ENCODE measurements at places on chromosomes 1 and 21.

DNA sequence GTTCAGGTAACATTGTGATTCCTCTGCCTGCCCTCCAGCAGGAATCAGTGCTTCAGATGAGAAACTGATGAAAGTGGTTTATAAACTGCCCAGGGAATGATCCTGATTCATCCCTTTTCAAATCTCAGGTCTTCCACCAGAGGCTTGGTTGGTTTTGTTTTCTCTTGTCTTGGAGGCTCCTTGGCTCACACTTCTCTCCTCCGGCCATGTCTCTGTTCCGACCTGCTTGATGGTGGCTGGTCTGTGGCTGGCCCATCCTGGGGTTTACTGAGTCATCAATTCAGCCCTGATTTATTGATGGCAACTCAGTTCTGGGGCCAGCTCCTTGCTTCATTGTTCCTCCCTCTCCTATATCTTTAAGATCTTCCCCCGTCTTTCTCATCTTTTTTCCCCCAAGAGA, 56.6 kb upstream of the SLC2A1 start:
- DNase-seq, result no peak

GRCh38 chr1:181140398-181140797, 51.9 kb downstream of the IER5 start:
- DNase-seq, result no peak

- DNase-seq, result no peak
These were observed 57.1 kb upstream of the SAMSN1 start for GRCh38 chr21:14603202-14603601.

GRCh38 chr1:207870306-207871031, 40.5 kb downstream of the CD34 start:
- no peak for DNase-seq

DNA sequence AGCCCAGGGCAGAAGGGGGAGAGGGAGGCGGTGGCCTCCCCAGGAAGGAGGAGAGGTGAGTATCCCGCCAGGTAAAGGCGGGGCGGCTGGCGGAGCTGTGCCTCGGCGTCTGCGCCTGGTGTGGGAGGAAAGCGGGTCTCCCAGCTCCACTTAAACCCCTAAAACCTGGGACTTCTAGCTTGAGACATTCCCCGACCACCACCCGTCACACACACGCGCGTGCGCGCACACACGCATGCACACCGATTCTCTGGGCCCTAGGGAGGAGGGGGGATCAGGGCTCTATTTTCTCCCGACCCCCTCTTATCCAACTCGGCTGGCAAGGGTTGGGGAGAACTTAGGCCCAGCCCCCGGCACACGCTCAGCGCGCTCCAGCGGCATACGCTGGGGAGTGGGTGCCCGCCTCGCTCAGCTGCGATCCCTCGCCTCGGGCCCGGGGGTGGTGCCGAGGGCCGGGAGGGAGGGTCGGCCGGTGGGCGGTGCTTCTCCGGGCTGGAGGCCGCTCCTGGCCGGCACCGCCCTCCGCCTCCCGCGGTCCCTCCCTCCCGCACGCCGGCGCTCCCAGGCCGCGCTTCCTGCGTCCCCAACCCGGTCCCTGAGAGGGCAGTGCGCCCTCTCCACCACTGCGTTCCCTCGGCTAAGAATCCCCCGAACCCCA, at the start of gene TMEM51:
Gene TMEM51, plus strand, starts transcription at position 564 of the 658 bp plus-strand sequence. CDS start 61,341 bp downstream, outside the sequence.
- DNase-seq, result no peak

DNA sequence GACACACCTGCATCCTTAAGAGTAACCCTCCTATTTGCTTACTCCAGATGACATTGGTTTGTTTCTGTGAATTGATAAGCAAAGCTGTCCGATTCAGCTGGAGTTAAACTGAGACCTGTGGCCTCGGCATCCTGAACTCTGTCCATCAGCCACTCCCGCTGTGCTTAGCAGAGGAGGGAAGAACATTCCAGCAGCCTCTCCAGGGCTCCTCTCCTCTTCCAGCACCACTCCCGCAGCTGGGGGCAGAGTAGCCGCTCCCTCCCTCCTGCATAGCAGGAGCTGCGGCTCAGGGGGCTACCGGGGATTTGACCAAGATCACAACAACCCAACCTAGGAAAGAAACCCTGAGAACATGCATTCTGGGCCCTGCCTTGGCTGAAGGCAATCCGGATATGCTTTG, 8.8 kb downstream of the LRRC38 start:
- DNase-seq, result no peak

- no peak for DNase-seq
These were observed 20.4 kb upstream of the WARS2 start for GRCh38 chr1:119160866-119161265.

GRCh38 chr1:216902669-216903381, 179.6 kb upstream of the ESRRG start:
- DNase-seq, result no peak

GRCh38 chr21:18089786-18090185, 154.8 kb upstream of the CHODL start:
- DNase-seq, result no peak

DNA sequence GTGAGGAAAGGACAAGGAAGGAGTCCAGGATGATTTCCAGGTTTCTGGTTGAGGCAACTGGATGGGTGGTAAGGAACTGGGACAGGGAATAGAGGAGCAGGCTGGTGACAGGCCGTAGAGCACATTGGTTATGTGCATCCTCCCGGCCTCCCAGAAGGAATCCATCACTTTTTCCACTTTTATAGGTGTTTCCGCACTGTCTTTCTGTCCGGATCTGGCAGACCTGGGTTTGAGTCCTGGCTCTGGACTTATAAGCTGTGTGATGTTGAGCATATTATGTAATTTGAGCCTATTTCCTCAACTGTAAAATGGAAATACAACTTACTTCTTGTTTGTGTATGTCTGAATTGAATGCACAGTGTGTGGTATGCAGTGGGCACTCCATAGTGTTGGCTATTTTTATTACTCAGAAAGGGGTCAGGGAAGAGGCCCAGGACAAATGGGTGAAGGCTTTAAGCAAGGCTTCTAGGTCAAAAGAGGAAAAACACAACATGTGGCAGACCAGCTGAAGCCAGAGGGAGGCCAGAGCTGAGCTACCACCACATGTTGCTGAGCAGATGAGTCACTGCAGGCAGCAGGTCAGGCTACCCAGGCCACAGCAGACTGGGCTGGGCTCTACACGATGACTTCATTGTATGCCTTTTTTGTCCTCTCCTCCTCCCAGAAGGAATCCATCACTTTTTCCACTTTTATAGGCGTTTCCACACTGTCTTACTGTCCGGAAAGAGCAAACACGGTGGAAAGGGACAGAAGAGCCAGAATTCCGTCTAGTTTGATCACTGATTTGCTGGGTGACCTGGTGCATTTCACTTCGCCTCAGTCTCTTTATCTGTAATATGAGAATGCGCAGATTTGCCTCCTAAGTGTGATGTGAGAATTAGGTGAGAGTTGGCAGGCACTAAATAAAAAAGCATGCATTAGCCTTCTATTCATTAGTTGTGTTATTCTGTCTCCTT, 791 bp upstream of the MAST2 start:
- DNase-seq, result no peak

GRCh38 chr1:152251391-152251790, 27.4 kb upstream of the HRNR start:
- no peak for DNase-seq

GRCh38 chr1:234593771-234594504, 16.0 kb downstream of the IRF2BP2 start:
- DNase-seq, result no peak

GRCh38 chr21:36783612-36784374, 84.9 kb downstream of the SIM2 start:
- no peak for DNase-seq

DNA sequence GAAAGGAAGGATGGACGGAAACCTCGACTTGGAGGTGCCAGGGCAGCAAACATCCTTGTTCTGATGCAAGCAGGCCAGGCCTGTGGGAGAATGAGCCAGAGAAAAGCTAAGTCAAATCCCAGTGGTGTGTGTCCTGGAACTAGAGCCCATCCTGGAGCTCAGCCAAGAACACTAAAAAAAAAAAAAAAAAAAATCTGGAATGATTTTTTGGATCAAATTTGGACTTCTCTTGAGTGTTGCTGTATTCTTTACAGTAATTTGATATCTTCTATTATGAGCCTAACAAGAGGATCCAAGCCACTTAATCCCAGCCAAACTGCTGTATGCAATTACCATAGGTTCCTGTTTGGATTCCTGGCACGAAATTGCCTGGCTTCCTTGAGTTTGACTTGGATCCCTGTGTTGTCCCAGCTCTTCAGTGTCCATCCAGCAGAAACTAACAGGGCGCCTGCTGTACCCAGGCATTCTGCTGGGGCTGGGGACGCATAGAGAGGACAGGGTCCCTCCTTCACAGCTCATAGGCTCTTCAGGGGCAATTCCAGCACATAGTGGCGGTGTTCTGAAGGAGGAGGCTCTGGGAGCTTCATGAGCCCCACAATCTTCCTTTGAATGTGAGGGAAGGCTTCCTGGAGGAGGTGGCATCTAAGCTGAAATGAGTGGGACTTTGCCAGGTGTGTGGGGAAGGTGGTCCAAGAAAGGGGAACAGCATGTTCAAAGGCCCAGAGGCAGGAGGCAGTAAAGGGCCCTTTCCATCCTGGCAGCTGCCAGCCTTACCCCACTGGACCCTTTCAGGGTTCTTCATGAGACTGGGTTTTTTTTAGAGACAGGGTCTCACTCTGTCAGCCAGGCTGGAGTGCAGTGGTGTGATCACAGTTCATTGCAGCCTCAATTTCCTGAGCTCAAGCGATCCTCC, 24.7 kb downstream of the EPHX1 start:
- no peak for DNase-seq

DNA sequence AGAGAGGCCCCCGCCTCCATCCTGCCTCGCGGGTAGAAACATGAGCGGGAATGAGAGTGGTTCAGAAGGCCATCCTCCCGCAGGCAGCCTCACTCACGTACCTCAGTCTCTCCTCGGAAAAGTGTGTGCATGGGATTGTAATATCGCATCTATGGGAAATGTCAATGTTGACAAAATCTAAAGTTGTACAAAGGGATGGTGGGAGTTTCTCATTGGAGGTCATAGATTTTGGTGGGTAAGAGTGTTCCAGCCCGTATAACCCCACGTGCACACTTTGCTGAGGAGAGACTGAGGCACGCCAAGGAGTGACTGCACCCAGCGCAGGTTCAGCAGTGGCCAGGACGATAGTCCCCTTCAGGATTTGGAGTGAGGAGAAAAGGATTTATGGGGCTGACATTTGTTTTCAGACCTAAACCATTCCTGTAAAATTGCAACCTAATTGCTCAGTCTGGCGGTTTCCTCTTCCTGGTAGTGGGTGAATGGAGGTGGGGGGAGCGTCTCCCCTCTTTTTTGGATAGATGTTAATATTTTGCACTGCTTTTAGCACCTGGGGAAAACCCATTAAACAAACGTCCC, 59.6 kb downstream of the GALNT2 start:
- no peak for DNase-seq

DNA sequence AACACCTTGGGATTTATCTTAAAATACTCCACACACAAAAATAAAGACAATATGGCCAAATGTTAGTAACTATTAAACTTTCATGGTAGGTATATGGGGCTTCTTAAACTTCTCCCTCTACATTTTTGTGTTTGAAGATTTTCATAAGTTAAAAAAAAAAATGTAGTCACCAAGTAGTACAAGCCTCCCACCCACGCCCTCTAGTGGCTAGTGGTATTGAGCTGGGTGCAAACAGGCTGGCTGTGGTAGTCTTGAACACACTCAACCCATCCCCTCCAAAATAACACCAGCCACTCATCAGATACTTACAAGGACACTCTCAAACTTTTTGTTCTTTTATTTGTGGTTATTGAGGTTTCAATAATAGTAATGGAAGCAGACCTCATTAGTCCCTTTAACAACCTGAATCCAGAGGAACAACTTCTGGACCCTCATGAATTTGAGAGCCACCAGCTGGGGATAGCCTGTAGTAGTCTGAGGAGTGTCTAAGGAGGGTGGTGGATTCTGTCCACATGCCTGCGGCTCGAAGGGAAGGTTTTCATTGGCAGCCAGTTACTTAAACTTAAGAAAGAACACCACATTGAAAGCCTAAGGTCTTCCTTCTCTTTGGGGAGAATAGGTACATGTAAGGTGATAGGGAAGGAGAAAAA, 15.6 kb downstream of the RD3 start:
- no peak for DNase-seq

GRCh38 chr1:115671176-115671934, 29.6 kb downstream of the VANGL1 start:
- DNase-seq, result no peak

GRCh38 chr1:194013561-194013960, 827.1 kb upstream of the B3GALT2 start:
- DNase-seq, result no peak

DNA sequence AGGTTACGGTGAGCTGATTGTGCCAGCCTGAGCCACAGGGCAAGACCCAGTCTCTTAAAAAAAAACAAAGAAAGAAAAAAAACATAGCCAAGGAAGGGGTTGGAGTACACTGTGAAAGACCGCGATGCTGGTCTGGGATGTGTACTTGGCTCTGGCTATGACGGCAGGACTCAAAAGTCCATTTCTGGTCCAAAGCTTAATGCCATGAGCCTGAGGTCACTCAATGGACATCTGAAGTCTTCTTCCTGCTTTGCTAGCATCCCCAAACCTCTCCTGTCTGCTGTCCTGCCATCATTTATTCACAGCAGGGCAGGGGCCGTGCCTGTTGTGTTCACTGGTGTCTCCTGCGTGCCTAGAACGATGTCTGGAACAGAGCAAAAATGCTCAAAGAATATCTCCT, 1.5 kb upstream of the ARHGEF10L start:
- no peak for DNase-seq

GRCh38 chr1:151809985-151810556, 4.9 kb upstream of the LINGO4 start:
- no peak for DNase-seq

GRCh38 chr1:64686828-64687724, 57.8 kb upstream of the RAVER2 start:
- peak; percentile 42 for DNase-seq

DNA sequence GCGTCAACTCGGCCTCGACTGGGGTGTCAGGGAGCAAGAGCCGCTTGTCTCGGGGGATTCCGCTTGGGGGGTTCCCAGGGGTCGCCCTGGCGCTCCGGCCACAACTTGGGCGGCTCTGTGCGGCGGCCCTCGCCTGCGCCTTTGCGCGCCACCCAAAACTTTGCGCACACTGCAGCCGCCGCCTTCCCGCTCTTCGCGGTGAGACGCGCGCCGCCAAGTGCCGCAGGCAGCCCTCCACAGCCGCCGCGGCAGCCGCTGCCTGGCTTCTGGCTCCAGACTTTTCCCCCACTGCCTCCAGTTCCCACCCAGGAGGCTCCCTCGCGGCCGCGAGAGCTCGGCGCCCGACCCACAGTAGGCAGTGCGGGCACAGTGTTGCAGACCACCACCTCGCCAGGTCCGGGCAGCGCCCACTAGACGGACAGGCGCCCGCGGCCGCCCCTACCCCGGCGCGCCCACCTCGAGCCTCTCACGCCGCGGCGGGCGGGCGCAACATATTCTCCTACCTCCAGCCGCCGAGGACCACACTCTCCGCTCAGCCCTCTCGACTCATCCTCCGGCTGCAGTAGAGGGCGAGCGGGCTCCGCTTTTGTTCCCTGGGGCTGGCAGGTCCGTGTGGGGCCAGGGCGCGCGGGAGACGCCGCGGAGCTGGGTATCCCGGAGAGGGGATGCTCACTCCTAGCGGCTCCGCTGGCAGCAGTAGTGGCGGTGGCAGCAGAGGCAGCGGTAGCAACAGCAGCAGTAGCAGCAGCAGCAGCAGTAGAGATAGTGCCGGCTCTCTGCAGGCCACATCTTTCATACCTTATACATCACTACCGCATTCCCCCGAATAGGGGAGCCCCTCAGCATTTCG, 296.6 kb downstream of the OMA1 start:
- no peak for DNase-seq

GRCh38 chr1:40344597-40344996, 27.5 kb upstream of the COL9A2 start:
- no peak for DNase-seq
